ENCODE measurements at places on chromosomes 3 and 15. TPM values are rescaled to one million over a fixed set of nuclear protein-coding genes. Genes with fewer than 3 reads are reported as not detected.

GNAI2 gene
- total RNA-seq, result 171 TPM

- H3K27ac ChIP-seq, result no peak overlapping the region
- no peak for DNase-seq
These were observed 13.5 kb upstream of the KCNAB1 start for GRCh38 chr3:156106721-156107373.

- H3K4me1 ChIP-seq, result no peaks in the 10 kb centered on the region
- H3K36me3 ChIP-seq, result no peaks in the 10 kb centered on the region
- H3K4me3 ChIP-seq, result no peak overlapping the region
These were observed 159.5 kb downstream of the TP63 start for GRCh38 chr3:189790658-189791057.

DNA sequence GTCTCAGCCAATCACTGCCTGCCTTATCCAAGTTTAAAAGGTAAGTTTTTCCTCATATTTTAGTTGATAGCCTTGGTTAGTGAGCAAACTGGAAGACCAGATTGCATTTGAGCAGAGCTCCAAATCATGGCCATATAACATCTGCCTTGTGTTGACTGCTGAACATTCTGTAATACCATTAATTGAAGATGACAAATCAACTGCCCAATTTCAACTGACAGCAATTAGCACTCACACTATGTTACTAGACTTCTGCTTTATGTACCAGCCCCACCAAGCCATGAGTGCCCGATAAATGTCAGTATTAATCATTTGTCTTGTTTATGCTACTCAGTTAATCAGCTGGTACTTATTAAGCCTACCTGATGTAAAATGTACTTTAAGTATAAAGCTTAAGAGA lies 83.1 kb downstream of the CGGBP1 start:
- DNase-seq, result no peak
- H3K27me3 ChIP-seq, result no peaks in the 10 kb centered on the region
- no peaks in the 10 kb centered on the region for H3K36me3 ChIP-seq
- H3K4me3 ChIP-seq, result no peak overlapping the region
- no peak overlapping the region for H3K27ac ChIP-seq
- H3K4me1 ChIP-seq, result no peaks in the 10 kb centered on the region

GRCh38 chr15:56199038-56199437 lies 44.6 kb downstream of the RFX7 start:
- H3K27ac ChIP-seq, result no peak overlapping the region
- no peaks in the 10 kb centered on the region for H3K27me3 ChIP-seq
- H3K4me1 ChIP-seq, result peaks cover 13% of the 10 kb centered on the region
- DNase-seq, result no peak
- H3K4me3 ChIP-seq, result no peak overlapping the region

GRCh38 chr15:30675126-30675525 lies 49.2 kb downstream of the ARHGAP11B start:
- H3K27ac ChIP-seq, result no peak overlapping the region
- DNase-seq, result no peak
- H3K4me3 ChIP-seq, result no peak overlapping the region
- H3K4me1 ChIP-seq, result no peaks in the 10 kb centered on the region

DNA sequence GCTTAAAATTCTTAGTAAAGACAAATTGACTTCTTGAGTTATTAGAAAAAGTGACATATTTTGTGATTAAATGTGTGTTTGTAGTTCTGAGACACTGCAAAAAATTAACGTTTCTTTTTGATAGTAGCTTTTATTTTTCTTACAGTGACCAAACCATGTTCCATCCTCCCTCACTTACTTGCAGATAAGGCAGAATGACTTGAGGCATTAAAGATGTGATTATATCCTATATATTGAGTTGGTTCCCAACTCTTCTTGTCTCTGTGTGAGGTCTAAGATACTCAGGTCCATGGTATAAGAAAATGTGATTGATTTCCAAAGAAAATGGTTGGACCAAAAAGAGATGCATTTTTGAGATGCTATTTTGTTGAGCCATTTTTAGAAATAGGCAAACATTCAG lies 238.3 kb upstream of the NR2F2 start:
- no peaks in the 10 kb centered on the region for H3K27me3 ChIP-seq
- no peaks in the 10 kb centered on the region for H3K4me1 ChIP-seq
- no peak overlapping the region for H3K4me3 ChIP-seq
- no peak overlapping the region for H3K27ac ChIP-seq

GRCh38 chr3:162984746-162985145 lies 1488.1 kb downstream of the OTOL1 start:
- H3K4me1 ChIP-seq, result no peaks in the 10 kb centered on the region
- no peak for DNase-seq
- H3K4me3 ChIP-seq, result no peak overlapping the region

DNA sequence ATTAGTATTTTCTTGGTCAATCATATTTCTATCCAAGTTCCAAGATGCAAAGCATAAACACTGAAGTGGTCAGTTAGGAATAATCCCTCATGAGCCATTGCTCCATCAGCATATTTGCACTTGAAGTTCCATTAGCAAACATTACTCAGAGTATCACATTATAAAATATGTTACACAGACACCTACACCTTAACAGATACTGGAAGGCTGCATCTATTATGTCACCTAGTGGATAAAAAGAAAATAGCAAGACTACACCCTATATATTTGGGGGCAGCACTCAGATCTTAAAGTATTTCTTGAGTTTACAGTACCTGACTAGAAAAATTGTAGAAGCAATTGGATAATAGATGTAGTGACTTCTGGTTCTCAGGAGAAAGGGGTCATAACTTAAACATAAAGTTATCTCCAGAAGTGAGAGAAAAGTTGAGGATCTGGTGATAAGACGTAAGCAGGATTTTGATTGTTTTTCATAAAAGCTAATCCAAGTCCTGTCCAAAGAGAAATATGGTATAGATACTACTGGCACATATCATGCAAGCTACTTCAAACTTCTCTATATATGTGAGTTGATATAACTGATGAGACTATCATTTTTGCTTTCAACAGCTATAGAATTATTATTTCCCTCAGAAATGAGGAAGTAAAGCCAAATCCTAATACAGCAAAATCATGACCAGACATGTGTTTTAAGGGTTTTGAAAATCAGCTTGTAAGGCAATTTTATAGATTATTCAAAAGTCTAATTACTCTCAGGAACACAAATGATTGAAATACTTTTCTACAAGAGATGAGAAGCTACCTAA lies 422.2 kb downstream of the GBE1 start:
- H3K27ac ChIP-seq, result no peak overlapping the region
- H3K4me3 ChIP-seq, result no peak overlapping the region
- no peaks in the 10 kb centered on the region for H3K36me3 ChIP-seq
- H3K4me1 ChIP-seq, result no peaks in the 10 kb centered on the region
- no peak for DNase-seq
- no peaks in the 10 kb centered on the region for H3K27me3 ChIP-seq

GRCh38 chr3:10277115-10277625 lies 15.6 kb downstream of the GHRL start:
- peaks cover 14% of the 10 kb centered on the region for H3K4me1 ChIP-seq
- no peaks in the 10 kb centered on the region for H3K27me3 ChIP-seq
- H3K4me3 ChIP-seq, result no peak overlapping the region
- DNase-seq, result peak; percentile 11

DNA sequence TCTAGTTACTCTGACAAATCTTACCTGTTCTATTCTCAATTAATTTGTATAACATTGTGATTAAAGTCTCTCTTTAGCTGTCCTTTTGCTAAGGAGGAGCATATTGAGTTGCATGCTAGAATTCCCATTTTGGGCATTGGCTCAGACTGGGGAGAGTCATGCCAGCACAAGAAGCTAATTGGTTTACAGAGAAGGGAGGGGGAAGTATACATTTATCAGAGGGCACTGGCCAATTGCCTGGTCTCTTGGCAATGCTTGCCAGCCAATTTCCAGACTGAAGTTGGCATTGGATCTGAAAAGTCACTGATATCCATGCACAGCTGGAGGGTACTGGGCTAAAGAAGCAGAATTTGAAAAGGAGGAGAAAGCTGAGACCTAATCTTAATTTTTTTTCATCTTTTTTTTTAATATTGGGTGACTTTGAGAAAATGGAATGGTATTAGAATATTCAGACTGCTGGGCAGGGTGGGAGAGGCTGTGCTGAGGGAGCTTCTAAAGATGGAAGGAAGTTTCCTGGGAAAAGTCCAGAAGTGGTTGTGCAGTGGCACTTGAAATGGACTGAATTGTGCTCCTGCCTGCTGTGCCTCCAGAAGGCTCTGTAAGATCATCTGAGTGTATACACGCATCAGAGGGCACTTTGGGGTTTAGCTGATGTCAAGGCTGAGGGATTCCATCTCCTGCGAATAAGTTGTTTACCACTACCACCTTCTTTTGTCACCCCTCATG lies 365.2 kb upstream of the DPH6 start:
- DNase-seq, result no peak
- H3K4me1 ChIP-seq, result no peaks in the 10 kb centered on the region
- H3K27ac ChIP-seq, result no peak overlapping the region

- no peaks in the 10 kb centered on the region for H3K36me3 ChIP-seq
- no peak for DNase-seq
- H3K27ac ChIP-seq, result no peak overlapping the region
- H3K4me3 ChIP-seq, result no peak overlapping the region
- no peaks in the 10 kb centered on the region for H3K27me3 ChIP-seq
These were observed 130.9 kb upstream of the RGMA start for GRCh38 chr15:93219859-93220420.

DNA sequence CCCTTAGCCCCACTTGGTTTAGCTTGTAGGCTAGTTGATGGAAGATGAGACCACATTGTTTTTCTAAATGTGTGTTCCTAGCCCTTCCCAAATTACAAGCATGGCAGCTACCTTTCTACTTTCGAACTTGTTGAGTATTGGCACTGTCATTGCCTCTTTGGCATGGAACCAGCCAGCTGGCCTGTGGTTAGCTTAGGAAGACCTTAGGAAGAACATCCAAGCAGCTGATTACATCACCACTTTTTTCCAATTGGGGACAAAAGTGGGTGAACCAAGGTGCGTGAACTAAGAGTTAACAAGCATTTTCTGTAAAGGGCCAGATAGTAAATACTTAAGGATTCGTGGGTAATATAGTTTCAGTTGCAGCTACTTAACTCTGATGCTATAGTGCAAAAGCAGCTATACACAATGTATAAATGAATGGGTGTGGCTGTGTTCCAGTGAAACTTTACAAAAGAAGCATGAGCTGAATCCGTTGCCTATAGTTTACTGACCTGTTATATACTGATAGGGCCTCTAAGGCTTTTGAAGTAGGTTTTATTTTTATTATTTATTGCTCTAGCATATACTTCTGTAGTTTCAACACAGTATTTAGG lies 8.5 kb downstream of the KLHL18 start:
- no peaks in the 10 kb centered on the region for H3K27me3 ChIP-seq
- peaks cover 20% of the 10 kb centered on the region for H3K4me1 ChIP-seq
- no peak for DNase-seq
- peaks cover 10% of the 10 kb centered on the region for H3K36me3 ChIP-seq
- no peak overlapping the region for H3K27ac ChIP-seq

DNA sequence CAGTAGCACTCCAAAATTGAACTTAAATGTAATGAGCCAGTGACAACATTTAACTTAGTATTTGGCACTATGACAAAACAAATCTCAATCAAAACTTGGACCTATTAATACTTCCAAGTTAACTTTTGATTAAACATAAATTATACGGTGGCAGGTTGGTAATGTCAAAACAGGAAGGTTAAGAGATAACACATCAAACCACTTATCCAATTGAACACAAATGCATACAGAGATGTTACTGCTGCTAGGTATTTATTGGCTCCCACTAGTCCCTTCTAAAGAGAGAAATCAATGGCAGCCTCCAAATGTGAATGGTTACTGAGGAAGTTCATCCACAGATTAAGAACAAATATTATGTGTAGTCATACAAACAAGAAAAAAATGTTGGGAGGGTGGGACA lies 1.8 kb downstream of the GSK3B start:
- peak overlapping the region; percentile 67 for H3K4me3 ChIP-seq
- H3K4me1 ChIP-seq, result peaks cover 36% of the 10 kb centered on the region
- H3K36me3 ChIP-seq, result no peaks in the 10 kb centered on the region
- H3K27me3 ChIP-seq, result no peaks in the 10 kb centered on the region
- H3K27ac ChIP-seq, result no peak overlapping the region

- H3K27me3 ChIP-seq, result no peaks in the 10 kb centered on the region
- no peaks in the 10 kb centered on the region for H3K4me1 ChIP-seq
- no peak overlapping the region for H3K27ac ChIP-seq
These were observed 118.3 kb downstream of the GALK2 start for GRCh38 chr15:49288391-49288790.

GPR156 gene
- 0.95 TPM for total RNA-seq

GRCh38 chr3:149655826-149656574 lies 1.8 kb downstream of the WWTR1 start:
- H3K36me3 ChIP-seq, result no peaks in the 10 kb centered on the region
- H3K4me3 ChIP-seq, result peak overlapping the region; percentile 66
- no peaks in the 10 kb centered on the region for H3K27me3 ChIP-seq
- peaks cover 68% of the 10 kb centered on the region for H3K4me1 ChIP-seq

NCEH1 gene
- 1.7 TPM for total RNA-seq

CNTN3 gene
- 3.3 TPM for total RNA-seq

TTLL13 gene
- total RNA-seq, result not detected

REC114 gene
- total RNA-seq, result not detected

SPTBN5 gene
- total RNA-seq, result 1.7 TPM

RPL35A gene
- total RNA-seq, result 603 TPM

- H3K4me1 ChIP-seq, result no peaks in the 10 kb centered on the region
- H3K36me3 ChIP-seq, result no peaks in the 10 kb centered on the region
These were observed 130.6 kb upstream of the MEF2A start for GRCh38 chr15:99435113-99435695.

- no peak overlapping the region for H3K4me3 ChIP-seq
- H3K27ac ChIP-seq, result no peak overlapping the region
- no peaks in the 10 kb centered on the region for H3K27me3 ChIP-seq
- H3K4me1 ChIP-seq, result no peaks in the 10 kb centered on the region
- H3K36me3 ChIP-seq, result no peaks in the 10 kb centered on the region
These were observed 88.7 kb downstream of the SEMA6D start for GRCh38 chr15:47806008-47806407.

GRCh38 chr15:100082761-100083402 lies 258.9 kb downstream of the ADAMTS17 start:
- H3K4me3 ChIP-seq, result no peak overlapping the region
- H3K4me1 ChIP-seq, result no peaks in the 10 kb centered on the region
- H3K36me3 ChIP-seq, result no peaks in the 10 kb centered on the region
- H3K27me3 ChIP-seq, result no peaks in the 10 kb centered on the region
- H3K27ac ChIP-seq, result no peak overlapping the region

DNA sequence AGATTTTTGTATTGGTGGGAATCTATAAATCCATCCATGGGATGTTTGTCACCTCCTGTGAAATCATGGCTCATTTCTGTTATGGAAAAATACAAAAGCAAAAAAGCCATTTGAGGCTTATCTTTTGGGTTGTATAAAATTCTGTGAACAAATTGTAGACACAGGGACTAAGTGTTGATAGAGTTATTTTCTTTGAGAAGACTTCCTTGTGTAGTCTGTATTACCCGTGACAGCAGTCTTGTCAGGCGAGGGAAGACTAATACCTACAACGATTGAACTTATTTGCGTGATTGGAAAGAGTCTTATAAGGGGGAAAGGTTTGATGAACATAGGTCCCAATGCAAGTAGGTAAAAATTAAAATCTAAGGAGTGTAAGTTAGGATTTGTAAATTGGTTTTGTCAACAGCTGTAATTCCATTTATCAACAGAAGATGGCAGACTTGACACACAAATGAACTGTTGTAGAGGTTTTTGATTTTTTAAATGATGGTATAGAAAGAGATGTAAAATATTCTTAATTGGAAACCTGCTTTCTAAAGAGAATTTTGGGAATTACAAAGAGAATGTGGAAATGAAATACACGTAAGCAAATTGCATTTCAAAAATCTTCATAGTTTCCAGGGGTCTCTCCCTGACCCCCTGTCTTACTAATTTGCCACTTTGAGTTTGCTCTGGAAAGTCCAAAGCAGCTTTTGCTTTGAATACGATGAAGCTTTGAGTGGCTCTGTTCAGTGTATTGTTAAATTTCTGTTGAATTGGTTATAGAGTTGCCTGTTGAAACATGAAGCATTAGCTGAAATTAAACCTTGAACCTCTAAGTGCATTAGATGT lies 33.2 kb downstream of the SLC25A26 start:
- no peak overlapping the region for H3K4me3 ChIP-seq
- DNase-seq, result no peak
- H3K27me3 ChIP-seq, result no peaks in the 10 kb centered on the region
- no peak overlapping the region for H3K27ac ChIP-seq
